ENCODE measurements at places on chromosomes 6 and 20.

GRCh38 chr6:25997921-25998320, 35.3 kb downstream of the TRIM38 start:
- DNase-seq: no peak

DNA sequence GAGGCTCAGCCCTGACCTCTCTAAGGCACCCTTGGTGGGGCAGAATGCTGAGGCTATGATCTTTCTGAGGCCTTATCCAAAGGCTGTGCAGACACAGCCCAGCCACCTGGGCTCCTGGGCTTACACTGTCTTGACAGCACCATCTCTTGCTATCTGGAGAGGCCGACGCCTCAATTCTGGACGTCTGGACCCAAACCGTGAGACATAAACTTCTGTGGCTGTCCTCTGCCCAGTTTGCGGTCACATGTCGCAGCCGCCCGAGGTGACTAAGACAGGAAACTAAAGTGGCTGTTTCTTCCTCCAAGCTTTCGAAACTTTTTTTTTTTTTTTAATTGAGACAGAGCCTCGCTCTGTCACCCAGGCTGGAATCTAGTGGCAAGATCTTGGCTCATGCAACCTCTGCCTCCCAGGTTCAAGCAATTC, 49.3 kb downstream of the PRR18 start:
- DNase-seq: peak; percentile 33

GRCh38 chr6:102068349-102068929, 674.9 kb downstream of the GRIK2 start:
- no peak for DNase-seq

GRCh38 chr6:105499931-105500330, 97.0 kb upstream of the PREP start:
- no peak for DNase-seq

DNA sequence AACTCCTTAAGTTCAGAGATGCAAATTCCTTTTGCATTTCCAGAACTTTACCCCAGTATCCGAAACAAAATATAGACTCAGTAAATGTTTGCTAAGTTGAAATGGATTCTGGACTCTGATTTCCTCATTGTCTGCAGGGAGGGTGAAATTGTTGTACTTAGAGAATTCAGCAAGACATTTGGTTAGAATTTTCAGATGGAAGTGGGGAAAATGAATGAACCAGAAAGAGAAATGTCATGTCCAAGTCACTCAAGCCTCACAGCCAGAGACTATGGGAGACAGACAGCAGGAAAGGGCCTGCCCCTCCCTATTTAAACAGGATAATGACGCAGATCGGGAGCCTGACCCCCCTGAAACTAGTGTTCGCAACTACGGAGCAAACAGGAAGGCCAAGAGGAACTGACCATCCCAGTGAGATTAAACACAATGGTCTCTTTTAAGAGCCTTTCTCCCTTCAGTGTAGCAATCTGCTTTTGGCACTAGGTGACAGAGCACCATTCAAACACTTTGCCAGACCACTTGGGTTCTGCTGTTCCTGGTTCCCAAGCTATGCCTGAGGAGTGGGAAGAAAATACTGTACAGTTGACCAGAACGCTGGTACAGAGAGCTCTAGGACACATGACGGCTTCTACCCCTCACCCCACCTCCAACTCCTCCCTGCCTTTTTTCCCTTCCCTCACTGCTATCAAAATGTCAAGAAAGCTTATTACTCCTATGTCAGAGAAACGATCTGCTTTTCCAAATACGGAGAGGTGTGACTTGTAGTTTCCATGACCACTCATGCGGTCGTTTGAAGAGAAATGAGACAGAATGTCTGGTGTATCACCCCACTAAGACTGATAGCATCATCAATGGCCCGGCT, 13.7 kb downstream of the NEDD9 start:
- DNase-seq: no peak

DNA sequence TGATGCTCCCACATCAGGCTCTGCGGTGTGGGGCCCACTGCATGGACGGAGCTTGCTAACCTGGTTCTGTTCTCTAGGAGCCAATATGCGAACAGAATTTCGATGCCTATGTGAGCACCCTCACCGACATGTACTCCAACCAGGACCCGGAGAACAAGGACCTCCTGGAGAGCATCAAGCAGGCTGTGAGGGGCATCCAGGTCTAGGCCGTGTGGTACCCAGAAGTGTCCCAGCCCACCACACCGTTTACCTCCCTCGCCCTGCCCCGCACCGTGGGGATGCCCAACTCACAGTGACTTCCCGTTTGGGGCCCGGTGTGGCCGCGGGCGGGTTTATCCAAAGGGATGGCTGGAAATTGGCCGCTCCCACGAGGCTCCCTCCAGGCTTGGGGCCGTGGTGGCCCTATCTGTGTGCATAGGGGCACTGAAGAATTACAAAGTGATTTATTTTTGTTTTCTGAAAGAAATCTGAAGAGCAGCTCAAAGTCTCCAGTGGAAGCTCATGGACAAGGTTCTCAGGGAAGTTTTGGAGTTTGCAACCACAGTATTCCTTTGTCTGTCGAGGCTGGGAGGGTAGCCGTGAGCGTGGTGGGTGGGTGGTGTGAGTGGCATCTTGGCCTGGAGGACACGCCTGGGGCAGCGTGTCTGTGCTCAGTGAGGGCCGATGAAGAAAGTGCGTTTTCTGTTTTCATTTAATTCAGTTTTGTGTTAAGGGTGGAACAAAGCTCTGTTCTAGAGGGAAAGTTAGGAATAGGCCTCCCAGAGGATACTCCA, 15.1 kb upstream of the PCMTD2 start:
- DNase-seq: no peak

DNA sequence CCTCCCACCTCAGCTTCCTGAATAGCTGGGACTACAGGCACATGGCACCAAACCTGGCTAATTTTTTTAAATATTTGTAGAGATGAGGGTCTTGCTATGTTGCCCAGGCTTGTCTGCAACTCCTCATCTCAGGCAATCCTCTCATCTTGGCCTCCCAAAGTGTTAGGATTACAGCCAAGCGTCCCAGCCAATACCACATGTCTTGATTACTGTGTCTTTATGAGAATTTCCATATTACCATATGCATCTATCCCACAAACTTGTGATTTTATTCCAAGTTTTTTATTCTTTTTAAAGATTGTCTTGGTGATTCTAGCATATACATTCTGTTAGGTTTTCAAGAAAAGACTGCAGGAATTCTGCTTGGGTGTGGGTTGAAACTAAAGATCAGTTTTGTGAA, 82.7 kb downstream of the LPA start:
- no peak for DNase-seq

GRCh38 chr6:63537201-63537958, 34.9 kb upstream of the LOC128125822 start:
- DNase-seq: no peak

DNA sequence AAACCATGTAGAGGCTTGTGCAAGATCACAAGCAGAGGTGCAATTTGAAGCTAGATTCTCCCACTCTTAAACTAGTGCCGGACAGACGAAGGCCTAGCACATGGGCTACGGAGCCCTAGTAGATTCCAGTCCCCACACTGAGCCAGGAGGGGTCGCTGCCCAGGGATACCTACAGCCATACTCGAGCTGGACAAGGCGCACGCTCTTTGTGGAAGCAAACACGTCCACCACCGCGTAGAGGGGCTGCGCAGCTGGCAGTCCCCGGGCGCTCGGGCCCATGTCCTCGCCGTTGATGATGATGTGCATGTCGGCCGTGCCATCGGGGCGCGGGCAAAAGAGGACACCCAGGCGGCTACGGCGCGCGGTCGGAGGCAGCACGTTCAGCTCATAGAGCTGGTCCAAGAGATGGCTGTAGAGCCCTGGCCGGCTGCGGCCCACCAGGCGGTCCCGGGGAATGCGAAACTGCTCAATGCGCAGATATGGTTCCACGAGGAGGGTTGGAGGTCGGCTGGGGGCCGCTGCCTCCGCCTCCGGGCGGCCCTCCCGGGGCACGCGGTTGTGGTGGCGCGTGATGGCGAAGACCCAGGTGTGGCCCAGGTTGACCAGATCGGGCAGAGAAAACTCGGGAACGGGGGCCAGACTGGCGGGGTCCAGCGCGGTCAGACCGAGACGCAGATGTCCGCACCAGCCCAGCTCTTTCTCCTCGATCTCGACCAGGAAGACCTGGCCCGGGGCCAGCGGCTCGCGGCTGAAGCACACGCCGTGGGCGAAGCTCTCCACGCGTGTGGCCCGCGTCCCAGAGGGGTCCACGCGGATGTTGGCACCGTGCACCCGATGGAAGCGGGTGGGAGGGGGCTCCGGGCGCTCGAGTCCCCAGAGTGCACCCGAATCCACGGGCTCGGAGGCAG, 677 bp downstream of the NEURL2 start:
- peak; percentile 24 for DNase-seq

GRCh38 chr20:31894980-31895675, 24.7 kb downstream of the TTLL9 start:
- DNase-seq: no peak

Measured in central memory CD4-positive, alpha-beta T cell (primary cell).